ENCODE measurements at places on chromosomes 1 and 21.
A peak's percentile ranks its signal among the peaks of the same experiment; 100 is the strongest.

- DNase-seq = no peak
Measured at GRCh38 chr1:38178216-38178615, 131.6 kb upstream of the POU3F1 start.

GRCh38 chr21:34693192-34693810 lies 24.5 kb downstream of the CLIC6 start:
- peak; percentile 63 for DNase-seq

DNA sequence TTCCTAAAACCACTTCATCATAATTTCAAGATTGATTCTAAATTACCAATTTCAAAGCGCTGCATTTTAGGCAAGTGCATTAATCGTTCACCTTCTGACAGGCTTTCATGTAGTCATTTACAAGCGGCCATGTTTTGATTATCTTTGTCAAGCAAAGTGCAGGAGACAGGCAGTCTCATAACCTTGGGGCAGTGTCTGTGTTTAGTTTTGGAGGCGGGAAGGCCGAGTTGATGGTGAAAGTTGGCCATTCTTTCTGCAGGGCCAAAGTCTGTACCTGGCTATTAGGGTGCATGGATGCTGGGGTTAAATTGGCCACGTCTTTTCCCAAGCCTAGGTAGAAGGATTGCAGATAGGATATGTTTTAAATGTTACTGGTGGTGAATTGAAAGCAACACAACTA lies 2.9 kb downstream of the AGPAT3 start:
- DNase-seq = no peak

DNA sequence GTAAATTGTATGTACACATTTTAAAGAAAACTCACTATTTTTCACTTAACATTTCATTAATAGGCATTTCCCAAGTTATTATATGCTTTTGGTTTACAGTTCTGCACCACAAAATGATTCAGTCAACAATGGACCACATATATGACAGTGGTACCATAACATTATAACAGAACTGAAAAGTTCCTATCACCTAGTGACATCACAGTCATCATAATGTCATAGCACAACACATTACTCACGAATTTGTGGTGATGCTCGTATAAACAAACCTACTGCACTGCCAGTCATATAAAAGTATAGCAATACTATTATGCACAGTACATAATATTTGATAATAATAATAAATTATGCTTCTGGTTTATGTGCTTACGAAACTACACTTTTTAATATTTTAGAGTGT lies 30.9 kb downstream of the DNAI4 start:
- DNase-seq = no peak

DNA sequence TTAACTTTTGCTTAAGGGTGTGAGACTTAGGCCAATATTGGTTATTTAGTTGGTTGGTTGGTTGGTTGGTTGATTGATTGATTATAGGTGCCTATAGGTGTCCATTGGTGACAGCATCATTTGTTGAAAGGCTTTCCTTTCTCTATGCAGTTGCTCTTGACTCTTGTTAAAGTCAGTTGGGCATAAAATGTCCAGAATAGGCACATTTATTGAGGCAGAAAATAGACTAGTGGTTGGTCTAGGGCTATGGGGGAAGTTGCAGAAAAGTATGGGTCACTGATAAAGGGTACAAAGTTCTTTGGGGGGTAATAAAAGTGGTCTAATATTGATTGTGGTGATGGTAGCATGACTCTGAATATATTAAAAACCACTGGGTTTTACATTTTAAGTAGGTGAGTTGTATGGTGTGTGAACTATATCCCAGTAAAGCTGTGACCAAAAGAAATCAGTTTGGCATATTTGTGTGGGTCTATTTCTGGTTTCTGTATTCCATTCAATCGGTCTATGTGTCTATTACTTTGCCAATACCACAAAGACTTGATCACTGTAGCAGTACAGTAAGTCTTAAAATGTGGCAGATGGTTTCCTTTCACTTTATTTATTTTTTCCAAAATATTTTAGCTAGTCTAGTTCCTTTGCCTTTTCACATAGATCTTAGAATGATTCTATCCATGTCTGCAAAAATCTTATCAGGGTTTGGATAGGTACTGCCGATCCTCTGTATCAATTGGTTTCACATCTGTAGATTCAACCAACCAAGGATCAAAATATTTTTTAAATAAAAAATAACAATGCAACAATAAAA lies 63.0 kb downstream of the ATP1A1 start:
- DNase-seq = no peak

GRCh38 chr1:178693366-178693765 lies 31.7 kb upstream of the RALGPS2 start:
- DNase-seq = no peak

- DNase-seq = no peak
Measured at GRCh38 chr1:43460988-43461693, 7.4 kb upstream of the HYI start.

DNA sequence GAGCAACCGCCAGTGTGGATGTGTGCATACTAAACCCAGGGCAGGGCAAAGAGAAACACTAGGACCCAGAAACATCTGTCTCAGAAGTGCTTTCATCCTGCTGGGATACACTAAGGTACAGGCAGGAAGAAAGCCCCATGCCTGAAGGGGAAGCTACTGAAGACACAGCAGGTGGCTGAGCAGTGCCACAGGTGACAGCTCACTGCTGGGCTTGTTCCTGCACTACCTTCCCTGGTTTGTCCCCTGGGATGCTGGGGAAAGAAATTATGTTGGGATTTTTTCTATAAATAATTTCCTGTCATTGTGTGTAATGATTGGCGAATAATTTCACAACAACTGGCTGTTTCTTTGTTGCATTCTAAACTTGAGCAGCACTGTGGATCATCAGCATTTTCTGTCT lies 245.3 kb upstream of the RAB4A start:
- DNase-seq = no peak

DNA sequence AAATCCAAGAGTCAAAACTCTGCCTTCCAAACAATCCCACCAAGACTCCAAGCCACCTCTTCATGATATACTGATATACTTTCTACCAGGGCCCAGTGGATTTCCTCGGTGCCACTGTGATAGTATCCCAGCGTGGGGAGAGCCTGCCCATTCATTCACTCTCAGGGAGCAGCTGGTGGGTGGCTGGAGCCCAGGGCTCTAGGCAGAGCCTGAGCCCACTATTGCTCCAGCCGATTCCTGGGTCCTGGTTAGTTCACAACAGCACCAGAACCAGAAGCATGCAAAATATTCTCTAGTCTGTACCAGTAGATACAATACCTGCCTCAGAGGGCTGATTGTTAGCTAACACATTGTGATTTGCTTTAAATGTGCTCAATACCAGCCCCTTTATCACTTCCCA lies 831 bp downstream of the CSRP1 start:
- DNase-seq = no peak

GRCh38 chr1:3068564-3069431 lies at the start of gene PRDM16:
PRDM16 (plus strand) TSS chr1:3069203; CDS start chr1:3069260, 57 bp downstream.
- DNase-seq = no peak

DNA sequence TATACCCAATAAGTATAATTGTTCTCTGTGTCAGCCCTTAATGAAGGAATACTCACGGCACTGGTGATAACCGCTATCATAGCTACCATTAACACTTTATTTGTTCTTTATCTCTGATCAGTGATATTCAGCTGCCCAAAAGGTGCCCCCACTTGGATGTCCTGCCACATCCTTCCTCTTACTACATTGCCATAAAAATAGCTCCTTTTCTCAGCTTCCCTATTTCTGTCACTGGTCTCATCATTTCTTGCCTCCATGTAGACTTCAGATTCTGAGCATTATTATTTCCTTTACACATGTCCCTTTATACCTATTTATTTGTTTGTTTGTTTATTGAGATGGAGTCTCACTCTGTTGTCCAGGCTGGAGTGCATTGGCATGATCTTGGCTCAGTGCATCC lies 2.7 kb upstream of the RAB29 start:
- no peak for DNase-seq

GRCh38 chr1:112628516-112628915 lies 8.9 kb downstream of the CAPZA1 start:
- DNase-seq = no peak

DNA sequence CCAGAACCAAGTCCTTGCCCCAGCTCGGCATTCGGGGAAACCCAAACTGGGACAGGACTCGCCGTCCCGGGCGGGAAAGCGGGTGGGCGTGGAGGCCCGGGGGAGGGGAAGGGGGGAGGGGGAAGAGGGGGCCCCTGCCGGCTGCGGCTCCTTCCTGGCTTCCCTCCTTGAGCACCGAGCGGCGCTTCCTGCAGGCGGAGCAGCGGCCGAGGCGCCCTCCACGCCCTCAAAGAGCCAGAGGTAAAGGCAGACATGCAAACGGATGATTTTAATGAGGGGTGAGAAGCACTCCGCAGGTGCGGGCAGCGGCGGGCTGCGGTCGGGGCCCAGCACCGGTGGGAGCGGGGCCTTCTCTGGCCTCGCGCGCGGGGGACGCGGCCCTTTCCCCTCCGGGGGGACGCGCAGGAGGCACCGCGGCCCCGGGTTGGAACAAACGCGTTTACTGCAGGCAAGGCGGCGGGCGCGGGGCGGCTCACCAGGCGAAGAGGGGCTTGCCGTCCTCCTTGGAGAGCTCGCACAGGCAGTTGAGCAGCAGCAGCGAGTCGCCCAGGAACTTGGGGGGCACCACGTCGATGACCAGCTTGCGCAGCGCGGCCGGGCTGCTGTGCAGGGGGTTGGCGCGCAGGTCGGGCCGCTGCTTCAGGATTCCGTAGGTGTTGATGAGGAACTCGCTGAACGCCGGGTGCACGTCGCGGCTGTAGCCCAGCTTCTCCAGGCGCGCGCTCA lies 5.7 kb upstream of the FTCD start:
- no peak for DNase-seq

DNA sequence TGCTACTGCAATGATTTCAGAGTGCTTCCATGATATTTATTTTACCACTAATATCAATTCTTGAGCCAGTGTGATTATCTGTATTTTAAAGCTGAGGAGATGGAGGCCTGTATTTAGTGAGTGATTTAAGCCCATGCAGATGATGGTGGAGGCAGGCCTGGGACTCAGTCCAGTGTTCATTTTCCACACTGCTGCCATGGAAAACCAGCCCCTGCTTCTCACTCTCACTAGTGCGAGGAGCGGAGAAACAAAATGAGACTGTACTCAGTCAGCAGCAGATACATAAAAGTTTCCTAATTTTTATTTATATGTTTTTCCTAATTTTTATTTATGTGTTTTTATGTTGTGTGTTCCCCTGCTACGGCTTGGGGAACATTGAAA lies 32.8 kb downstream of the LRRC8B start:
- DNase-seq = no peak
